ENCODE measurements at places on chromosomes 7 and 10.

DNA sequence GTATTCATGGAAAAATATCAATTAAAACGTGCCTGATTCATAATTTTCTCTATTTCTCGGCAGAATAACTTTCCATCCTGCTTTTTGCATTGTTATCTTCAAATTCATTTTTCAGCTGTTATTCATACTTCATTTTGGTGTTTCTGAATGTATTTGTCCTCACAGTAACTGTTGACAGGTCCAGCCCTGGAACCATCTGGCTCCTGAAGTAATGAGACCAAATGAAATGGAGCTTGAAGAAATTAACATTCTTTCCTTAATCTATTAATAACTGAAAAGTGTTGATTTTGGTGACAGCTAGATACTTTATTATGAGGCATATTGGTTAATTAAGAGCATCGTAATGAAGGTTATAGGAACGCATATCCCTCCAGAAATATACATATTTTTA lies 257.0 kb upstream of the MINDY3 start:
- DNase-seq: no peak

- DNase-seq: no peak
Observed at GRCh38 chr7:139701908-139702307, 75.9 kb downstream of the HIPK2 start.

DNA sequence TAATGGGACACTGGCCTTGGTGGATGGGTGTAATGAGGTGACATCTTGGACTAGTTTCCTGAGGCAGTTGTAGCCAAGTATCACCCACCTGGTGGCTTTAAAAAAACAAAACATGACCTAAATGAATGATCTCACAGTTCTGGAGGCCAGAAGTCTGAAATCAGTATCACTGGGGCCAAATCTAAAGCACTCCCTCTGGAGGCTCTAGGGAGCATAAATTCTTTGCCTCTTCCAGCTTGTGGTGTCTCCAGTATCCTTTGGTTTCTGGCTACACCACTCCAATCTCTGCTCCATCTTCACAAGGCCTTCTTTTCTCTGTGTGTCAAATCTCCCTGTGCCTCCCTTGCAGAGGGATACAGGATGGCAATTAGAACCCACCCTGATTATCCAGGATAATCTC lies 342.9 kb downstream of the CALN1 start:
- no peak for DNase-seq

DNA sequence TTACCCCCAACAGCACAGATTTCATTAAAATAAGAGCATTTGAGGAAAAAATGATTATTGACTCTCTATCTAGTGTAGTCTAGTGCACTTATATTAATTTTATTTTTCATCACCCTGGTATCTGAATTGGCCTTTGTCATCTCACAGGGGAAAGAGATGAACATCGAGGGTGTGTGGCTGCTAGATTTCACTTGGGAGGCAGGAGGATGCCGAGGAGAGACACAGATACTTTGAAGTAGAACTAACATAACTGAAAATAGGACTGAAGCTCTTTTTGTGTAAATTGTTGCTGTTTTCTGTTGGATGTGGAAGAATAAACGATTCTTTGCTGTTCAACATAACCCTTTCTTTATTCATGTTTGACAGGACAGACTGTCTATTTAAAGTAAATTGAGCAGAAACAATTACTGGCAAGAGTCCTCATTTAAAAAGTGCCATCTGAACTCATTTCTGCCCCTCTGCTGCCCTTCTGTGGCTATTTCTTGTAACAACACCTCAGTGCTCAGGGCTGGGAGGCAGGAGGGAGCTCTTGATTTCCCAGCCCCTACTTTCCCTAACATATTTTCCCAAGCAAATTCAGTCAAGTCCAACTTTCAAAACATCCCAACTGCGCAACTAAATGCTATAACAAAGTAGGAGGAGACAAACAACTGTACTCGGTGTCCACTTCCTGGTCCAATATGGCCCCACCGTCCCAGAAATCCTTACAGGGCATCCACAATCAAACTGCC lies 15.6 kb downstream of the LYZL1 start:
- DNase-seq: no peak

- DNase-seq: no peak
Observed at GRCh38 chr7:83101530-83101929, 61.2 kb downstream of the PCLO start.

GRCh38 chr7:90238022-90238421 lies 7.0 kb upstream of the CFAP69 start:
- DNase-seq: no peak

- no peak for DNase-seq
Observed at GRCh38 chr10:97888641-97889262, 39.1 kb downstream of the GOLGA7B start.

GRCh38 chr7:157753713-157754415 lies 417.1 kb downstream of the DNAJB6 start:
- no peak for DNase-seq

DNA sequence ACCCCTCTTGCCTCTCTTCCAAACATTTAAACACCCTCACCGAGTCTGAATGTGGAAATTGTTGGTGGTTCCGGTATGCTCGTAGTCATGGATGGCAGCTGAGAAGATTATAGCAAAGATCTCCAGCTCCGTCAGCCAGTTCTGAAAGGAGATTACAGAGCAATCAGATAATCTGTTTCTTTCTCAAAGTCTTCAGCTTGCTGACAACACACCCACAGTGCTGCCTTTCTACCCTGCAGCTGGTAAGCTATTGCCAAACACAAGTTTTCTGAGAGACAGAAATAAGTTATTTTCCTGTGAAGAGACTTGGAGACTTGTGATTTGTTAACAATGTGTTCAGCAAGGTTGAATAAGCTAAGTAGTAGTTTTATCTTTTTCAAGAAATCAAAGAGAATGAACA lies 163.6 kb downstream of the PPP1R17 start:
- no peak for DNase-seq

DNA sequence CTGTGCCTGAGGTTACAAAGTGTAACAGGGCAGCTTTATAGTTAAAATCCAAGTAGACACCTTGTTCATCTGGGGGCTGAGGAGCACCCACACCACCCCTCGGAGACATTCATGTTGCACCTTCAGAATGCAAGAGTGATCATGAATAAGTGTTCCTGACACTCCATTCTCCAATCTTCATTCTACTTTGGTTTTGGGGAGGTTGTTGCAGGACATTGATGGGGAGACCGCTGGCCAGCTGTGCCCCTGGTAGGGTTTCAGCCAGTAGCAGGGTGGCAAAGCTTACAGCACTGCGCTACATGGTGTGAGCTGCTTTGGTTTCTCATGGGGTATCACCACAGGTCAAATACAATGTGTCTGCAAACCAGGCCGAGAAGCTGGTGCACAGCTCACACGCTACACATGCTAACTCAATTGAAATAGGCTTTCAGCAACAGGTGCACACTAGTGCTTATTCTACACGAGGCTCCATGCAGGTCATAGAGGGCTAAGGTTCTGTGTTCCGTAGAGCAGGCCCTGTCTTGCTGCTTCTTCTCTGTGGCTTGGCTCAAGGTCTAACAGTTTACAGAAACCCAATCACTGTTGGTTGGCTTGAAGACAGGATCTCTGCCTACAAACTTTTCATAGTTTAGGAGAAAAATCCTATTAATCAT lies 317.4 kb upstream of the ZNF32 start:
- no peak for DNase-seq

DNA sequence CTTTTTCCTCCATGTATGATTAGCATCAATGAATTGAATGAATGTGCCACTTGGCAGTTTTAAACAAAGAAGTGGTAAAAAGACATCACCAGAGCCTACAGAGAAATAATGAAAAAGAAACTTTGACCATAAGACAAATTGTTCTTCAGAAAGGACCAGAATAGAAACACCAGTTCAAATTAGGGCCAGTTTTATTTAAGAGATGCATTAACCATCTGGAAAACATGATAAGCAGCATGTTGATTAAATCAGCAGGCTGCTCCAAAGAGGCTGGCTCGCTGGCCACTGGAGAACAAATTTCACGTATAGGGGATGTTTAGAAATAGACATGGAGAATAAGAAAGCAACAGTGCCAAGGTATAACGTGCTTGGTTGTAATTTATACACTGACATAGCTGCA lies 242.3 kb upstream of the AOAH start:
- no peak for DNase-seq

DNA sequence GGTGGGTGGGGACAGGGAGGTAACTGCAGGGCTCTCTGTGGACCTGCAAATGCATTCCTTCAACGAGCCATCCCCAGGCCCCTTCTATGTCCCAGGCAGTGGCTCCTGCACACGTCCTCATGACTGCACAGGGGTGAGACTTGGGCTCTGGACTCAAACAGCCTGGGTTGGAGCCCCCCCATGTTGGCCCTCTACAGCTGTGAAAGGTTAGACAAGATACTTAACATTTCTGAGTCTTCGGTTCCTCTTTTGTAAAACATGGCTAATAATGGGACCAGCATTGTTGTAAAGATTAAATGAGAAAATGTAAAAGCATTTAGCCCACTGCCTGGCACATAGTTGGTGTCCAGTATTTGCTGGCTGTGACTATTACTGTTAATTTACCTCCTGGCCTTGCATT lies 41.8 kb downstream of the CHST3 start:
- no peak for DNase-seq

All from CD4-positive, alpha-beta T cell treated with Interleukin-6 at 100 ng/mL for 8 hours (primary cell).